ENCODE measurements at places on chromosomes 5 and 9.

DNA sequence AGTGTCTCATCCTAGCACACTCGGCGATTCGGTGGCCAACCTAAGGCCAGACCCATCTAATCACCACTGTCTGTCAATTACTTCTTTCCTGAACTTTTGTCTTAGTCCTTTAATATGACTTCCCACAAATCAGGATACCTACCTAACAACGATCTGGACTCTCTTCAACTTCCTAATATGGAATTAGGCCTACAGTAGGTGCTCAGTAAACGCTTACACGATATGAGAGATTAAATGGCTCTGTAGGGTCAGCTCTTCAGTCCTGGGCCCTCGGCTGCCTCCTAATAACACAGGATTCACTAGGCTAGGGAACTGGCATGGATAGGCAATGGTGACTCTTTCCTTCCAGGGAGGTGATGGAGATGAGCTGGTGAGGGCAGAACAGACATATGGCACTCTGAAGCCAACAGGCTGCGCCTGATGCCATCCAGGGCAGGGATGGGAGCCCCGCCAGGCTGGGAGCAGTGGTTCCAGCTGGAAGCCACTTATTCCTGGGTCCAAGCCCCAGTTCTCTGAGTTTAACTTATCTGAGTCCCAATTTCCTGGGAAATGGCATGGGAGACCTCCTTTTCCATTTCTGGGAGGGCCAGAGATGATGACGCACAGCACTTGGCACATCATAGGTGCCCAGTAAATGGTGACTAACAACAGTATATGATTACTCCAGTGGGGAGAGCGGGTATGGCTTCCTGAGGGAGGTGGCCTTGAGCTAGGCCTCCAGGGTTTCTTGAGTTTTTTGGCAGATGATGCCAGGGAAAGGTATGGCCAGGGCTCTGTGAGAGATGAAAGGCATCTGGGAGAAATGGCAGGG is 7.3 kb downstream of the PDGFRB start:
- DNase-seq: peak; percentile 25

DNA sequence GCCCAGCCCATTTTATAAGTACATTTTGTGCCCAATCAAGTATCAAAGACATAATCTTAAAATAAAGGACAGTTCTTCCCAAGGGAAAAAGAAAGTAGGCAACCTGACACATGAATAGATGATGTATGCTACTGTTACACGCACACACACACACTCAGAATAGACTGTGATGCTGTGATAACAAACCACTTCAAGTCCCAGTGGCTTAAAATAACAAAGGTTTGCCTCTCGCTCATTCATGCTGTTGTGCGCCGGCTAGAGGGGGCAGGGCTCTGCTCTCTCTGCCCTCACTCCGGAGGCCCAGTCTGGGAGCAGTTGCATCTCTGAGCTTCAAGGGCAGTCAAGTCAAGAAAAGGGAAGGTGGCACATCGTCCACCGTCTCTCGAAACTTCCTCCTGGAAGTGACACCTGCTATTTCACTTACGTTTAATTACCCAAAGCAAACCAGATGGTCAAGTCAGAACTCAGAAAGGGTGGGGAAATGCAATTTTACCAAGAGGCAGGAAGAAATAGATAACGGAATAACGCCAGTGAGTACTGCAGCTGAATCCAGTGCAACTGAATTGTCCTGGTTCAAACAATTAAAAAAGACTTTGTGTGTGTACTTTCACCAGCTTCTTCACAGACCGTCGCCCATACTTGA is 43.3 kb downstream of the ANKRD33B start:
- DNase-seq: no peak

GRCh38 chr9:115923903-115924668 is 229.5 kb upstream of the PAPPA start:
- no peak for DNase-seq

GRCh38 chr5:138685193-138685745 is 68.0 kb upstream of the CTNNA1 start:
- DNase-seq: no peak

GRCh38 chr5:2746561-2747032 is 4.9 kb downstream of the IRX2 start:
- DNase-seq: no peak

DNA sequence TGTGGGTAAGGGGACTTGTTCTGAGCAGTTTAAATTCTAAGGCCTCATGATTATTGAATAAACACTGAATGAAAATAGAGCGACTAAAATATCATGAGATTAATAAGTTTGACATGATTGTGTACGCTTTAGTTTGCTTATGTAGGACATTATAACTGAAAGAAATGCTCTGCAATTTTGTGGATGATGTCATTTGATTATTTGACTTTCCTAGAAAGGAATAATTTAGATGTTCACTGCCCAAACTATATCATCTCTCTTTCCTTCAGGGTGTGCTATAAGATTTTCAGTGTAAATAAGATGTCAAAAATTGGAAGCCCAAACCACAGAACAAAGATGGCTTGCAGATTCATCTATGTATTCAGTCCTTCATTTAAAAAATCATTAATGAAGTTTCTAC is 115.7 kb upstream of the MTAP start:
- DNase-seq: no peak

DNA sequence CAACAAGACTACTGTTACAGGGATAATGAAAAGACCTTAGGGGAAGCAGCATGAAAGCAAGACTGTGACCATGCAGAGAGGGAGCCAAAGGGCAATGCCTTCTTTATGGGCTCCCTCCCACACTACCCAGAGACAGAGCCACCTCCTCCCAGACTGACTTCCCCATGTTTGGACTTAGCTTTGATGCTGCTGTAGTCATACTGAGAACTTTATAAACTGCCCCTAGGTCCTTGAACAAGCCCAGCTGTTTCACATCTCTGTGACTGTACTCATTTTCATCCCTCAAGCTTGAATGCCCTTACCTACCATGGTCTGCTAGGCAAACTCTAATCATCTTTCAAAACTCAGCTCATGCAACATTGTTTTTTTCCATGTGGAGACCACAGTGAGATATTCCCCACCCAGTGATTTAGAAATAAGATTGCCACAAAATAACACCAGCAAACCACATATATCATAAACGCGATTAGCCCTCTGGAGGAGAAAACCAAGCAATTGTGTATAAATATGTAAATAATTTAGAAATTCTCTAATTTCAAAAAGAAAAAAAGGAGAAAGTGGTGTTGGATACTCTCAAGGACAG is 23.4 kb upstream of the FAM169A start:
- DNase-seq: no peak

DNA sequence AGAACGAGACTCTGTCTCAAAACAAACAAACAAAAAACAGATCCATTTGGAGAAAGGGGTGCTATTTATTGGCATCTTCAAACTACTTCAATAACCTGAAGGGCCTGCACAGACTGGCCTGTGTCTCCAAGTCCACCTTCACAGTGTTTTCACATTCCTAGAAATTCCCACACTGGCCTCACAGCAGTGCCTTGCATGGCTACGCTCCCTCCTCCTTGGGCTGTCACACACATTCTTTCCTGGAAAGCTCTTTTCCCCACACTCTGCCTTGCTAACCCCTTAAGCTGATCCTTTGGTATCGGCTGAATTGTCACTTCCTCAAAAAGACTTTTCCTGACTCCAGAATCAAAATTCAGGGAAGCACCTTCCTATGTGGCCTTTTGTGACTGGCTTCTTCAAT is 19.8 kb downstream of the FAM151B start:
- DNase-seq: no peak

- no peak for DNase-seq
Measured at GRCh38 chr9:29625292-29625731, 2052.0 kb upstream of the C9orf72 start.

- no peak for DNase-seq
Measured at GRCh38 chr5:17989036-17989435, 354.8 kb downstream of the TAF11L14 start.

DNA sequence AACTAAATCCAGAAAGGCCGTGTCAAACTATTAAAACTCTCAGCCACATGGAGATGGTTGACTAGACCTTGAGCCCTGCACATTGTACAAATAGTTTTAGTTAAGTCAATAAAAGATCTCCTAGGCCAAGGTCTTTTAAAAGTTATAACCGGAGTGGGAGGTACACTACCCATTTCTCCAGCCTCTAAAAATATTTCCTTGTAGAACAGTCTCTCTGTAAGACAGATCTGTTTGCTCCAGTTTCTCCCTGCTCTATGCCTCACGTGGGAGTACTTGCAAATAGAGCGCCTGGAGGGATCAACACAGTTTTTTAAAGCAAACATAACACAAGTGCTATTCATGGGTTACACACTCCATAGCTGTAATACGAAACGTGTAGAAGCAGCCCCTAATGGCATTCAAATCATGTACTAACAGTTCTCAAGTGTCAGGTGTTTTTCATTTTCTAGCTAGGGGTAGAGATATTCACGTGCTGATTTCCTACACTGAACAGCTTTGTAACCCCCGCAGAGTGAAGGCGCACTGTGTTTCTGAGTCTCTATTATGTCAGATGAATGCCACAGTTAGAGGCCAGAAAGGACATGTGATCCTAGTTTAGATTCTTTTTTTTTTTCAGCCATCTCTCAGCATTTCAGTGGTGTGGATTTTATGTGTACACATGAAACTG is 703.4 kb upstream of the GRAMD2B start:
- DNase-seq: no peak

GRCh38 chr5:92435781-92436180 is 1052.7 kb upstream of the ARRDC3 start:
- DNase-seq: no peak

GRCh38 chr9:131465401-131465800 is 37.3 kb upstream of the POMT1 start:
- no peak for DNase-seq

- DNase-seq: no peak
Measured at GRCh38 chr5:168317521-168318147, 26.2 kb downstream of the WWC1 start.

DNA sequence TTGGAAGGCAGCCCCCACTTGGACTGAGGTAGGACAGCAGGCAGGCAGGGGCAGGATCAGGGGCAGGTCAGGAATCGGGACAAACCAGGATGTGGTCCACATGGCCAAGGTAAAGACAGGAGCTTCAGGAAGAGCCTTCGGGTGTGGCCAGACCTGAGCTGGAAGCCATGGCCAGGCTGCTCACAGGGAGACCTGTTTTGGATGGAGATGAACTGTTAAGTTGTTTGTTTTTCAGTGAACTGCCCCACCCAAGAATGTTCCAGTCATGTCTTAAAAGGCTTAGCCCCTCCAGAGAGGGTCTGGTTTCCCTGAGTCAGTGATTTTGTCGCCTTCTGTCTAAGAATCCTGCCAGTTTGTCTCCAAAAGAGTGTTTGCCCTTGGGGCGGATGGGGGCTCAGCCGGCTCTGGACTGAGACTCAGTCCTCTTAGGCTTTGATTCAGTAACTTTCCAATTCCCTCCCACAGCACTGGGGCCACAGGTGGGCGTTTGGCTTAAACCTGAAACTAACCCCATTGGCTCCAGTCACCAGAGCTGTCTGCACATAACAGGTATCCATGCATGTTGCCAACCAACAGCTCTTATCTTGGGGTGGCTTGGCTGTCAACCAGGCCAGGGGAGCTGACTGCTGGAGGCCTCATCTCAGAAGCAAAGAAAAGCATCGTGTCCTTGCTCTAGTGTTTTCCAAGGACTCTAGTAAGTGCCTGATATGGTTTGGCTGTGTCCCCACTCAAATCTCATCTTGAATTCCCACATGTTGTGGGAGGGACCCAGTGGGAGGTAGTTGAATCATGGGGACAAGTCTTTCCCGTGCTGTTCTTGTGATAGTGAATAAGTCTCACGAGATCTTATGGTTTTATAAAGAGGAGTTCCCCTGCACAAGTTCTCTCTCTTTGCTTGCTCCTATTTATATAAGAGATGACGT is 11.3 kb upstream of the ANKH start:
- no peak for DNase-seq

- DNase-seq: no peak
Measured at GRCh38 chr5:94941122-94941755, 322.8 kb downstream of the SLF1 start.

DNA sequence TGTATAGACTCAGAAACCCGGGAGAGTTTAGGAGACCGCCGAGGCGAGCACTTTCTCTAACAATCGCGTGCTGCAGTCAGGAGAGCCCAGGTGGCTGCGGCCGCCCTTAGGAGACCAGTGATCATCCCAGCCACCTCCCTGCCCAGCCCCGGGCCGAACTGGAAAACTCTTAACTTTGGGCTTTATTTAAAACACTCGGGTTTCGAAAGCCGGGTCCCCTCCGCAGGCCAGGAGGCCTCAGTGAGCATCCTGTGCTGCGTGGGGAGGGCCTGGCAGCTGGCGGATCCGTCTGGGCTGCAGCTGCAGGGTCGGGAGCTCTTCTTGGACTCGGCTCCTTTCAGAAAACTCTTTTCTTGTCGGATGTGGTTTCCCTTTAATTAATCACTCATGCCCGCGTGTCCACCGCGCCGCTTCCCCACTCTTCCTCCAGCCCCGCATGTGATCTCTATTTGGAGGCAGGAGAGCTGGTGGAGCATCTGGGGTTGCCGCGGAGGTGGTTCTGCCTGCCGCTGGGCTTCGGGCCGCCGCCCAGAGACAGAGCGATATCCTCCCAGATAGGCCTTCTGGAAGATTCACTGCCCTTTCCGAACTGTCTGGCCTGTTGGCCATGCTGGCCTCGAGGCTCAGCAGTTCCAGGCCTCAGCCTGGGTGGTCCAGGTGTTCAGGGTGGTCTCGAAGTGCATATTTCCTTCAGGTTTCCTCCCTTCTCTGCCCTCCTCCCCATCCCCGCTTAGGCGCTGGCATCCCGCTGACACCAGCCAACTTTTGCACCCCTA is 59.5 kb downstream of the TMEM174 start:
- DNase-seq: no peak

GRCh38 chr5:89972901-89973300 is 436.7 kb downstream of the CETN3 start:
- no peak for DNase-seq

DNA sequence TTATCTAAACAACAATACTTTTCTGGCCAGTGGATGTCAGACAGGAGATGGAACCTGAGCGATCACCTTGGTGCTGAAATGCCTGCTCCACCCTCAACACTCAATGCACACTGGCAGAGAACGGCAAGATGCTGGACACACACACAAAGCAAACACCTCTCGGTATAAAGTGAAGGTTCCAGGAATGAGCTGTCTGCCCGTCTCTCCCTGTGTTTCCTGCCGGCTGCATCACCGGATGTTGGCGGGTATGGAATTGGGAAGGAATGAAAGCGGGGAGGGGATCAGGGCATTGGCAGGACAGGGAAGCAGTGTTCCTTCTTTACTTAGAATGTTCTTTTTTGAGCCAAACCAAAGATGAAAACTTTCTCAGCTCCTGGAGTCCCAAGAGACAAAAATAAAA is 59.2 kb downstream of the MED10 start:
- DNase-seq: no peak

GRCh38 chr5:148388696-148389095 is 4.9 kb downstream of the FBXO38 start:
- no peak for DNase-seq

DNA sequence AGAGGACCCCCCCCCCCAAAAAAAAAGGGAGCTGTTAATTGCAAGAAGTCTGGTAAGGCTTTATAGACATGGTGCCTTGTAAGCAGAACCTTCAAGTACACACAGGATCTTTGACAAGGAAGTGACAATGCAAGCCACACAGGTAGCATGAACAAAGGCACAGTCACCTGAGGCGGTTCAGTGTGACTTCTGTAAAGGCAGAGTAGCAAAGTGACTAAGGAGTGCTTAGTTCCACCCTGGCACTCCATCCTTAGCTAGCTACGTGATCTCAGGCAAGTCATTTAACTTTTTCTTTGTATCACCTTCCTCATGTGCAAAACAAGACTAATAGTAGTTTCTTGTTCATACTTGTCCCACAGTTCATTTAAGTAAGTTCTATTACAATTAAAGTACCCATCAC is 282.0 kb downstream of the PRELID2 start:
- no peak for DNase-seq

GRCh38 chr5:150217873-150218692 is 28.2 kb downstream of the SLC6A7 start:
- DNase-seq: no peak
